ENCODE measurements at places on chromosomes 2 and 18. TPM values are rescaled to one million over a fixed set of nuclear protein-coding genes. Genes with fewer than 3 reads are reported as not detected.

- DNase-seq, result no peak
- no peaks in the 10 kb centered on the region for H3K36me3 ChIP-seq
- H3K4me1 ChIP-seq, result no peaks in the 10 kb centered on the region
- peak overlapping the region; percentile 75 for H3K27ac ChIP-seq
Measured at GRCh38 chr2:100741880-100742276, 78.1 kb upstream of the NPAS2 start.

DNA sequence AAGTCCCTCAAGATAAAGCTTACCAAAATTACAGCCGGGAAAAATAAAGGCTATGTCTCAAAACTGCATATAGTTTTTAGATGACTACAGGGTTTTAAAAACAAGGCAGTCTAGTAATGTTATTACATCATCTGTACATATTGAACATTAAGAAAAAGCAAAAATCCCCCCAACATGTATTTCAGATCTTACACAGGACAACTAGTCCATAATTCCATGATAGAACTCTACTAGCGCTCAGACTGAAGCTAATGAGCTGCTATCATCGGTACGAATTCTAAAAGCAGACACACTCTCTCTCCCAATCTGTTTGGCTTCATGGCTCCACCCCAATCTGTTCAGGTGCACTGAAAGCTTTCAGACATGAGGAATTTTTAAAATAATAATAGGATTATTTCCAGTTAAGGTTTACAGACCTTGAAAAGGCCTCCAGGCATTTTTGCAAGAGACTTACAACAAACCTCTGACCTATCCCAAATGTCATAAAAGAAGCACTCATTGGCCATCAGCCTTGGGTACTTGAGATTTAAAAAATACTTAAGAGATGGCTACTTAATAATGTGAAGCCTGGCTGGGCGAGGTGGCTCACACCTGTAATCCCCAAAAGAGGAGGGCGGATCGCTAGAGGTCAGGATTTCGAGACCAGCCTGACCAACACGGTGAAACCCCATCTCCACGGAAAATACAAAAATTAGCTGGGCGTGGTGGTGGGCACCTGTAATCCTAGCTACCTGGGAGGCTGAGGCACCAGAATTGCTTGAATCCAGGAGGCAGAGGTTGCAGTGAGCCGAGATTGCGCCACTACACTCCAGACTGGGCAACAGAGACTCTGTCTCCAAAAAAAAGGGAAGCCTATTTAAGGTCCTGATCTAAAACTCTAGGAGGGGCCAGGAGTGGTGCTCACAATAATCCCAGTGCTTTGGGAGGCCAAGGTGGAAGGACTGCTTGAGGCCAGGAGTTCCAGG is 2.0 kb downstream of the NPC1 start:
- no peaks in the 10 kb centered on the region for H3K27me3 ChIP-seq
- peak overlapping the region; percentile 74 for H3K4me3 ChIP-seq
- H3K36me3 ChIP-seq, result no peaks in the 10 kb centered on the region
- peaks cover 73% of the 10 kb centered on the region for H3K4me1 ChIP-seq

DNA sequence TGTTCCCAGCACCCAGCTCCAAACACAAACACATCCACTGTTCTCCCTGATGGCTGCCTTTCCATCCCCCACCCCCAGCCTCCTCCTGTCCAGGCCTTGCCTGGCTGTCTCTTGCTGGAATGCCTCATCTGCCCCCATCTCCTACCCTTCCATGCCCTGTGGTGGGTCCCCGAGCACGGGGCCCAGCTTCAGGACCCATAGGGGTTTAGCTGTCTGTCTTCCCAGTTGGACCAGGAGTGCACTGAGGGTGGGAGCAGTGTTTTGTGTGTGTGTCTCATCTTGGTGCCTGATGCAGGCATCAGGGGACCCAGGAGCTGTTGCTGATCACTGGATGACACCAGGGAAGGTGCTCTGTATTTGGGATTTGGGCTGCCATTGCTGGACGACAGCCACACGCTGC is 34.5 kb downstream of the GLI2 start:
- H3K4me1 ChIP-seq, result peaks cover 7% of the 10 kb centered on the region
- H3K4me3 ChIP-seq, result no peak overlapping the region
- H3K27me3 ChIP-seq, result no peaks in the 10 kb centered on the region

GRCh38 chr2:113200236-113200635 is 26.5 kb downstream of the PSD4 start:
- H3K27me3 ChIP-seq, result no peaks in the 10 kb centered on the region
- H3K36me3 ChIP-seq, result peaks cover 53% of the 10 kb centered on the region
- peaks cover 50% of the 10 kb centered on the region for H3K4me1 ChIP-seq
- no peak overlapping the region for H3K27ac ChIP-seq
- DNase-seq, result peak; percentile 37

Gene MFSD2B
- total RNA-seq, result not detected

All from stomach (tissue), 19 donors.